ENCODE measurements at places on chromosomes 7 and 10.

DNA sequence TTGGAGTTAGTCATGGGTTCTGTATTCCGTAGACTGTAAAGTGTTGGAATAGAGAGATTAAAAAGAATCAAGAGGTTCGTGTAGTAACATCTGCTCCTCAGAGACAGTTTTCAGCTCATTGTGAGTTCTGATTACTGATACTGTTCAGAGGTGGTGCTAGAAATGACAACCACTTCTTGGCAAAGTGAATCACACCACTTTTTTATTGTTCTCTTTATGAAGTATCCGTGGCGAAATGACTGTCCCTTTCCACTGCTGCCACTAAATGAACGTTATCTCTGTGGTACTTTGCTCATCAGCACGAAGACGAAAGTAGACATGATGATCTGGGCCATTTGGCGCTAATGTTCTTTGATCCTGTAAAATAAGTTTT is 860 bp downstream of the RPP30 start:
- no peak for DNase-seq

DNA sequence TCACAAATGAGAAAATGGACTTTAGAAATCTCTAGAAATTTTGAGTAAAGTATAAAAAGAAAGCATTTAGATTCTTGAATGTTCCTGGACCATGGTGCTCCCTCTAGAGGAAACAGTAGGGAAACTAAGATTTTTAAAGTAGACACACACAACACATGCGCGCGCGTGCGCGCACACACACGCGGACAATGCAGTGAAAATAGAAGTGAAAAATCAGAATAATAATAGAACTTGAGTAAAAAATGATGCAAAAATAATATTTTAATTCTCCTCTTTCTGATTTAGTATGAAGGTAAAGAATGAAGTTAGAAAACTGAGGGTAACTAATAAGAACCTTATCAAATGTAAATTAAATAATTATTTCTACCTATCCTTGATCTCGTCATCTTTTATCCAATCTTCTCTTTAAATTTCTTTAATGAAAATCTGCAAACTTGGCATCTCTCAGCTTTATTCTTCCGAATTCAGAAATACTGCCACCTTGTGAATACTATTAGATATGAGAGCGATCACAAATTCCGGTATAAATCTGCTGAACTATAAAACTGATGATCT is 117.0 kb upstream of the AMPH start:
- DNase-seq = no peak

GRCh38 chr10:126658928-126659327 is 11.6 kb downstream of the C10orf90 start:
- no peak for DNase-seq

DNA sequence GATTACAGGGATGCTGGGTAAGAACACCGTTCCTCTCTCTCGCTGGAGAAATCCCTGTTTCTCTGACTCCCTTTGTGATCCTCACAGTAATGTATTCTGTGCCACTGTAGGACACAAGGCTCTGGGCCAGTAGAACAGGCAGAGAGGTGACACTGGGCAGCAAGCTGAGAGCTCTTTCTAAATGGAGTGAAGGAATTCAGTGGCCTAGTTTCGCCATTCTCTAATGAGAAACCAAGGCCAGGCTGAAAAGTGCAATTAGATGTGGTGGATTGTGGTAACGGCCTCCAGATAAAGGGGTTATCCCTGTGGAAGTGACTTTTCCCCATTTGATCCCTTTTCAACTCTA is 12.8 kb downstream of the KCTD7 start:
- no peak for DNase-seq

DNA sequence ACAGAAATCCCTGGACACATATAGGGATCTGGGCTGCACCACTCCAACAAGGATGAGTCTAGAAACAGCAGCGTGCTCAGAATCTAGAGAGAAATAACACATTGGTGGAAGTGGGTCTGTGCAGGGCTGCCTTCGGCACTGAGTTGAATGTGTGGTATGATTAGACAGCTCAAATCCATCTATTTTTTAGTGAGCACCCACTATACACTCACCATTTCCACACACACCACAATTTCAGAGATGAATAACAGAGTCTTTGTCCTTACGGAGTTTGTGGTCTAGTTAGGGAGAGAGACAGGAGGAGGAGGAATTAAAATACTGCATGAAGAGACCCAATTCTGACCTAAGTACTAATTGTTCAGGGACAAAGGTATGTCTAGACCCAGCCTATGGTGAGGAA is 44.2 kb downstream of the JAZF1 start:
- no peak for DNase-seq

- no peak for DNase-seq
These were observed 156.9 kb upstream of the PCBD1 start for GRCh38 chr10:71045204-71045809.

DNA sequence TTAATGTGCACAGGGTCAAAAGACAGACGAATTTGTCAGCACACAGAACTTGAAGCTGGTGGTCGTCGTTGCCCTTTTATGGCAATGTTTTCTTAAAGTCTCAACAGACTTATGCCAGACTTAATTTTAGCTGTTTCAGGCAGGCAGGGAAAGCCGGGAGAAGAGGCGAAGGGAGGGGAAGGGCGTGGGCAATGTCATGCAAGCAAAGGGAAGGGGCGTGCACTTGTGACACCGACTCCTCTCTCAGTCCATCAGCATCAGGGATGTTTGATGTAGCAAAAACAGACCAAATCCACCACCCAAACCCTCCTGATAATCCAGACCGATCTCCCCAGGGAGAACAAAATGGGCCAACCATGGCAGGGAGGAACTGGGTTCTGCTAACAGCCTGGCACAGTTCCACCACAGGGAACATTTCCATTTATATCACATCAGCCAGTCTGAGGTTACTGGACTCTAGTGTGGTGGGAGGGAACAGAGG is 118.1 kb upstream of the RHEB start:
- DNase-seq = no peak

DNA sequence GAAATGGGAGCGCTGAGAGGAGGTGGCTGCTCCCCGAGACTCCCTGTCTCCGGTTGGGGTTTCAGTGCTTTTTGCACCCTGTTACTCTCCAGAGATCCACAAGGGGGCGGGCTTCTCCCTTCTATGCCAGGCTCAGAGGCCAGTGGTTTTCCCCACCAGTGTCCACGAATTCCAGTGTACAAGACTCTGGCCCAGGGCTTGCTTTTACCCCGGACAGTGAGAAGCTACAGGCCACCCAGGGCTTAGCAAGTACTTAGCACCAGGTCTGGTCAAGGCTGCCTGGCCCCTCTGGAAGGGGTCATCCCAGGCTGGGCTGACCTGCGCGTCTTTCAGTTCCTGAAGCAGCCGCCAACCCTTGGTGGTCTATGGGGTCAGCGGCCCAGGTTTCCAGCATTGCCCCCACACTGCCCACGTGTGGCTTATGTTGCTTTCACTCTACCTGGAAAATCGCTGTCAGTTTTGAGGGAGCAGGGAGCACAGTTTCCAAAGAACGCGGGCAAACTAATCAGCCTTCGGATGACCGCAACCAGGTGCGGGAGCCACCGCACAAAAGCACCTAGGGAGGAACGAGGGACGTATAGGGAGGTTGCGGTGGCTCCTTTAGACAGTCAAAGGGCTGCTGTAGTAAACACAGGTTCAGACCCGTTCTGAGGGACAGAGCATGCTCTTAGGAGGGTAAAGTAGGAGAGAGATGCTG is 6.8 kb downstream of the CYP26A1 start:
- no peak for DNase-seq

DNA sequence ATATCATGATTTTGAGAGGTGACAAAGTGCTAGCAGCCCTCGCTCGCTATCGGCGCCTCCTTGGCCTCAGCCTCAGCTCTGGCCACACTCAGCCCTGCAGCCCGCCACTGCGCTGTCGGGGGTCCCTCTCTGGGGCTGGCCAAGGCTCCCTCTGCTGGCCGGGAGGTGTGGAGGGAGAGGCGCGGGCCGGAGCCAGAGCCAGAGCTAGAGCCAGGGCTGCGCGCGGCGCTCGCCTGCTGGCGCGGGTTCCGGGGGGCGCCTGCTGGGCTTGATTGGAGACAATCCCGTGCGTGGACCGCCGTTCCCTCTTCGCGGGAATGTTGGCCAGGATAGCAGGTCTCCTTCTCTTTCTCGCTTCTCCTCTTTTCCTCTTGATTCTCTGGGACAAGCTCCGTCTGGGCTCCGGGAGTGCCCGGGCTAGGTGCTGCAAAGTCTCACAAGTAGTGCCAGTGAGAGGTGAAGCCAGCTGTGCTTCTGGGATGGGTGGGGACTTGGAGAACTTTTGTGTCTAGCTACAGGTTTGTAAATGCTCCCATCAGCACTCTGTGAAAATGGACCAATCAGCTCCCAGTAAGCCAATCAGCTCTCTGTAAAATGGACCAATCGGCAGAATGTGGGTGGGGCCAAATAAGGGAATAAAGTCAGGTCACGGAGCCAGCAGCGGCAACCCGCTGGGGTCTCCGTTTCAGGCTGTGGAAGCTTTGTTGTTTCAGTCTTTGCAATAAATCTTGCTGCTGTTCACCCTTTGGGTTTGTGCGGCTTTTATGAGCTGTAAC is 43.4 kb upstream of the ELMO1 start:
- DNase-seq = no peak

DNA sequence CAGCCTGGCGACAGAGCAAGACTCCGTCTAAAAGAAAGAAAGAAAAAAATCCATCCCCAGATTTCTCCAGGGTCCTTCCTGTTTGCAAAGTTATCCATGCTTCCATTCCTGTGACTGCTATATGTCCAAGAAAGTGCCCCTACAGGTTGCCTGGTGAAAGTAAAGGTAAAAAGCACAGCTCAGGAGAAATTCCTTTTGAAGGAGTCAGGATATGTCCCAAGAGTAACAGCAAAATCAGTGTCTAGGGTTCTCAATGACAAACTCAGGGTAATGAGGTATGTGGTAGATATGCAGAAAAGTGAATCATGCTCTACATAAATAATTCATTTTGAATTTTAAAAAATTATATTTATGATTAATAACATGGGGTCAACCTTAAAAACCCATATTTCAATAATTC is 91.5 kb downstream of the CTTNBP2 start:
- DNase-seq = no peak

DNA sequence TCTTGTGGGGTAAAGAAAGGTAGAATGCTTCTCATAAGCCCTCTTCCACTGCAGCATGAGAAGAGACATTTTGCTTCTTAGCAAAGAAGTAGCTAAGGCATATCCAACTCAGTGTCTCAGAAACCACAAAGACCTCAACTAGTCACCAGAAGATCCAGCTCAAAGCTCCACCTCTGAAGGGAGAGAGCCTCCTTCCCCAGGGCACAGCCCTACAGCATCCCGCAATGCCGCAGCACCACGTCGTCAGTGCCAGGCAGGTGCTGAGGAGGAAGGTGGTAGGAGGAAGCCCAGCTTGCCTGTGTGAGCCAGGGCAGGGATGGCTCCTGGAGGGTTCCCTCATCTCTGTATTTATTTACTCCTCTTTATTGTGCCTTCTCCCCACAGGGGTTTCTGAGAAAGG is 385.6 kb upstream of the NPVF start:
- no peak for DNase-seq

DNA sequence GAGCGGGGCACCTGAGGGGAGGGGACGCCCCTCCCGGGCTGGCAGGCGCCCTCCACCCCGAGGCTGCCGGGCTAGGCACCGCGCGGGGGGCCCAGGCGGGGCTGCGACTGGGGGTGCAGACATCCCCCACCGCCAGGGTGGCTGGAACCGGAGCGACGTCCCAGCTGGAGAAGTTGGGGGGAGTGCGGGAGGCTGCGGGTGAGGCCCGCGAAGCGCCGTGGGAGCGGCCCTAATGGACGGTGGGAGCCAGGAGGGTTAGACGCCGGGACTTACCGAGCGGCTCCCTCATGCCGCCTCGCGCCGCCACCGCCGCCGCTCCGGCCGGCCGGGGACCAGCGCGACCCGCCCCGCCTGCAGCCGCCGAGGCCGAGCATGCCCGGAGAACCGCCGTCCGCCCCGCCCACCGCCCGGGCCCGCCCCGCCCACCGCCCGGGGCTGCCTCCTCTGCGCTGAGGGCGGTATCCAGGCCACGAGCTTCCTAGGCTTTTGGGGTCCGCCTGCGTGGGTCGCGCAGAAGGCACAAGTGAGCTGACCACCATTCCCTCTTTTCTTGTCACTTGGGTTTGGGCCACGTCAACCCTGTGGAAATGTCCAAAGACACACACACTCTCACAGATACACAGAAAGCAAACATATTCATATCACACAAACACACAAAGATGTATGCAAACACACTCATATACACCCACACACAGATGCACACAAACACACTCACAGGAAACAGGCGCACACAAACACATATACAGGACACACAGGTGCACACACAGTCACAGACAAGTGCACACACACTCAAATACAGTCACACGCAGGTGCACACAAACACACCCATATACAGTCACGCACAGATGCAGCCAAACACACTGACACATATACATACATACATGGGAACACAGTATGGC is at the start of gene JCAD:
JCAD (minus strand) TSS at position 378 of the 899 bp plus-strand sequence. CDS start 11,774 bp downstream, outside the sequence.
- DNase-seq = peak; percentile 49

GRCh38 chr10:62116896-62117295 is 151.7 kb downstream of the RTKN2 start:
- no peak for DNase-seq

GRCh38 chr7:151393031-151393977 is 16.5 kb downstream of the WDR86 start:
- DNase-seq = no peak

DNA sequence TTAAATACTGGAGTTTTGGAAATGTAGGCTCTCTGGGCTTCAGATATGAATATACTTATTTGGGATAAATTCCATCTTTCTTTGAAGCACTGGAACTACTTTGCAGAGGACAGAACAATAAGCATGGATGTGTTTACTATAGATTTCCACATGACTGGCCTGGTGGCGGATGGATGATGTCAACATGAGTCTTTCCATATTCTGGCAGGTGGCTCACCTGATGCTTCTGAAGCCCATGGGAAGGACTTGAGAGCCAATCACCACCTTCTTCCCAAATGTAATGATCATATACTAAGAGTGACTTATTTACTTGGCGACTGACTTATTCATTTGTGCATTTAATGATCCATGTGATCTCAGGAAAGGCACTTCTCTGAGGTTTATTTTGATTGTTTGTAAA is 110.5 kb downstream of the FANK1 start:
- no peak for DNase-seq

DNA sequence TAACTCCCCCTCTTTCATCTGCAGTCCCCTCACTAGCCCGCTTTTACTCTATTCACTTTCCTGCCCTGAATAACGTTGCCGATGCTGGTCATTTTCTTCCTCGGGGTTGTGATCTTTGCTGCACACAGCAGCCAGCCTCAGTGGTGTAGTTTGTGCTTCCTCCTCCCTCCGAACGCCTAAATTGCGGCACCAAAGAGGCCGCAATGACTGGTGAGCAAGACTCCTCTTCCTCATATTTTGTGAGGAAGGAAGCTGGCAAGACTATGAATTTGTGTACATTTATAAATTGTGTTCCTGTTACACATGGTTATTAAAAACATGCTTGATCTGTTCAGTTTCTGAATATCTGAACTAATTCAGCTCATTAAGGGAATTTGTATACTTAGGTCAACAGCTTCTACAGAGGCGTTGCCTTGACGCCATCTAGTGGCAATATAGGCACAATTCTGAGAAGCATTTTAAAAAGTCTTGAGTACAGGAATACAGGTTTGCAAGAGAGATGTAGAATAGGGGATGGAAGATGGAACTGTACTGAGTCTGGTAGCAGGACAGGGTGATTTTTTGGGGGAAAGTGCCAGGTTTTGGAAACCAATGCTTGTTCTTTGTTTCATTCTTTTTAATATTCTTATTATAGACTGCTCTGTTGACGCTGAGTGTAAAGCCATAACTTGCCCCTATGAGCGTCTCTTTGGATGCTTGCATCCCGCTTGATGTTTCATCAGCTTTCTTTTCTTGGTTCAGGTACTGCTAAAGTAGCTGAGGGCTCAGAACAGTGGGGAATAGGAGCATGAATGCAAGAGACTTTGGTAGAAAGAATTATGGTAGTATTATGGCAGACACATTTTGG is 4.1 kb upstream of the TAS2R5 start:
- no peak for DNase-seq

- no peak for DNase-seq
These were observed 128.2 kb downstream of the UBE2H start for GRCh38 chr7:129824291-129825208.
